GM10248 (cell line): ENCODE measurements at places on chromosomes 3 and 15.
A peak's percentile ranks its signal among the peaks of the same experiment; 100 is the strongest.

DNA sequence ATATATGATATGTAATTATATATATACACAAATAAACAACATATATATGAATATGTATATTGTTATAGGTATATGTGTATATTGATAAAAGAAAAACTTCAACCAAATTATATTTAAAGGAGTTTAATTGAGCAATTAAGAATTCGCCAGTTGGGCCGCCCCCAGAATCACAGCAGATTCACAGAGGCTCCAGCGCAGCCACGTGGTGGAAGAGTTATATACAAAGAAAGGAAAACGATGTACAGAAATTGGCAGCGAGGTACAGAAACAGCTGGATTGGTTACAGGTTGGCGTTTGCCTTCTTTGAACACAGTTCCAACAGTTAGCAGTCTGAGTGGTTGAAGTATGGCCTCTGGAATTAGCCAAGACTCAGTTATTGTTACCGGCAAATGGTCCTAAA lies 137.3 kb upstream of the SLC24A5 start:
- DNase-seq = no peak

DNA sequence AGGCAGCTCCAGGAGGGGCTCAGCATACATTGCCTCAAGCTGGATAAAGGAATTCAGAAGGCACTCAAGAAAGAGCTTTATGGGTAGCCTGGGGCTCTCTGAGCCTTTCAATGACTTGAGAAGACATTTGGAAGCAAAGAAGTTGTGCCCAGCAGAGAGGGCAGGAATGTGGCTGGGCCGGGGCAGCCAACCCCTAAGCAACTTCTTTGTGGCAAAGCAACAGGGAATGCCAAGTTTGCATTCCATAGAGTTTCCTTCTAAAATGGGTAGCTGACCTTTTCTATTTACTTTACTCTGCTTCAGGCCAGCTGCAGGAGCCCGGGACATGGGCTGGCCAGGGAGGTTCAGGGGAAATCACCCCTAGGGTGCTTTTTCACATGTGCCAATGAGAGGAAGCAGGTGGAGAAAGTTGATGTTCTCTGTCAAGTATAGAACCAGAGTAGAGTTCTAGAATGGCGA lies 45.6 kb downstream of the CCDC12 start:
- DNase-seq = no peak

GRCh38 chr3:42667096-42667522 lies 13.6 kb downstream of the ZBTB47 start:
- DNase-seq = no peak

GRCh38 chr3:134904241-134904771 lies 109.2 kb downstream of the EPHB1 start:
- peak; percentile 79 for DNase-seq

- no peak for DNase-seq
Observed at GRCh38 chr3:181715571-181716340, 4.0 kb downstream of the SOX2 start.

DNA sequence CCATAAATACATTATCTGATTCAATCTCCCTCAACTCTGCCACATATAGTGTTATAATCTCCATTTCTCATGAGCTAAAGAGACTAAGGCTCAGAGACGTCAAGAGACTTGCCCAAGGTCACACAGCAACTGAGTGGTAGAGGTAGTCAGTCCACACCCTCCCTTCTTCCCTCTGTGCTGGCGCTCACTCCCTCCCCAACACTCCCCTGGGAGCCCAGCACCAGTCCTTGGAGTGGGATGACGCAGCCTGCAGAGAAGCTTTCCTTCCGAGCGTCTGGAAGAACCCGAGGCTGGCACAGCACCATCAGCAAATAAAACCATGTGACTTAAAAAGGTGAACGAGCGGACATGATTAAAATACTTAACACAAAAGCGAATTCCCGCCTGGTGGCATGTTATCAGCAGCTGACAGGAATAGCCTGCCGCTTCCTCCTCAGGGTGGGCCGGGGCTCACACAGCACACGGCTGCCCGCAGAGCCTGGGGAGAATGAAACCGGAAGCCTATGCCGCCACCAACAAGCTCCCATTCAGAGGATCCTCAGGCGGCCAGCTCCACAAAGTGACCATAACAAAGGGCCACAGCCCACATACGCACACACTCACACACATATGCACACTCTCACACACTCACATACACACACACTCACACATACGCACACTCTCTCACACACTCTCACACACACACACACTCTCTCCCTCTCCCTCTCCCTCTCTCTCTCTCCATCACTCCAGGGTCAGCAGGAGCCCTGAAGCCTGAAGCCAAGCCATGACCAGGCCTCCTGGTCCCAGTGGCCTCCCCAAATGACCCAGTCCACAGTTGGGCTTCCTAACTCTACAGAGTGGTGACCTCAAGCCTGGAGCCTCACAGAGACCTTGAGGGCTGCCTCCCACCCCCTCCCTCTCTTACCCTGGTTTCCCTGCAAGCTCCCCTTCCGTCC lies 120.5 kb downstream of the XXYLT1 start:
- peak; percentile 48 for DNase-seq

GRCh38 chr3:60578936-60579335 lies 672.3 kb downstream of the FHIT start:
- no peak for DNase-seq

DNA sequence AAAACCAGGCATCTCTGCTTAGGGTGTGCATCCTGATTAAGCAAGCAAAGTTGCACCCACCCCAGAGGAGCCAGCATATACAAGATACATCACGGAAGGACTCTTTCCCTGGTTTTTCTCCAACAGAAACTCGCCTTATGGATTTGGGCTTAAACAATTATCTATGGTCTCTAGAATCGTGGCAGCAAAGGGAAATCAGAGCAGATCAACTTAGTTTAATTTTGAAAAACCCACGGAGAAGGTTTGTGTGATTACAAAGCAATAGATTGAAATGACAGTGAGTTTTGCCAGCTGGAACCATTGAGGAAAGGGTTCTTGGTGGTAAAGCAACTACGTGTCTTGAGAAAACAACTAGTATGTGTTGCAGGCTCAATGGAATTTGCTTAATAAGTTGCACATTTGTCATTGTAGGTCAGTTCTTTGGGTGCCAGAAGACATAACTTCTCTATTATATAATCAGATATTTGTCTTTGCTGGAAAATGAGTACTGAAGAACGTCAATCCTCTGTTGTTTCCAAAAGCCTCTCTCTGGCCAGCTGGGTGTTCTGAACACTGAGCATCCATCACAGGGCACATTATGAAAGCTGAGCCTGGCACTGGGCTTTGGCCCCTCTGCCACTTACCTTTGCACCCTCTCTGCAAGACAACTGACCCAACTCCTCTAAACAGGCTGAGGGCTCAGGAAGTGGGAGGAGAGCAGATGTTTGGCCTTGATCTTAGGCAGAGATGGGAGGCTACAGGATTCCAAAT lies 75.7 kb upstream of the FBN1 start:
- DNase-seq = no peak

- peak; percentile 82 for DNase-seq
Observed at GRCh38 chr3:196684548-196685407, 27.3 kb downstream of the CEP19 start.

GRCh38 chr3:171192176-171192854 lies 165.8 kb upstream of the SLC2A2 start:
- DNase-seq = no peak

GRCh38 chr15:26970712-26971210 lies at the start of gene GABRG3:
Gene GABRG3, plus strand, starts transcription at chr15:26971181.
- DNase-seq = no peak

- no peak for DNase-seq
Observed at GRCh38 chr3:96267577-96267976, 546.8 kb upstream of the EPHA6 start.

GRCh38 chr15:40330368-40330836 lies 6.9 kb downstream of the INAFM2 start:
- DNase-seq = no peak

GRCh38 chr15:57387564-57388076 lies 11.3 kb downstream of the CGNL1 start:
- no peak for DNase-seq

DNA sequence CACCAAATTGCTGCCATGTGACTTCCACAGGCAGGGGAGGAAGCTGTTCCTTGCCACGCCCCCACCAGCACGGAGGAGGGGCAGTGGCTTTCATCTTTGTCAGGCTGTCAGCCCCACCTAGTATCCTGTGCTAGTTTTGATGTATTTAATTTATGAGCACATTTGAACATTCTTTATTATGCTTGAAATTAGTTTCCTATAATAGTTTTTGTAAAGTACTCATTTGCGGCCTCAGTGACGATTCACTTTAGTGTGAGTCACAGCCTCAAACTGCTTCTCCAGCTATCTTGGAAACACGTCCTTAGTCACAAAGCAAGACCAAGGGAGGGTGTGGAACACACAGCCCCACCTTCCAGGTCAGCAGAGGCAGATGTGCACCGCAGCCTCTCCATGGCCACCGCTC lies 239.9 kb upstream of the ATP10A start:
- DNase-seq = no peak

GRCh38 chr15:85805420-85805819 lies 10.7 kb upstream of the KLHL25 start:
- no peak for DNase-seq

DNA sequence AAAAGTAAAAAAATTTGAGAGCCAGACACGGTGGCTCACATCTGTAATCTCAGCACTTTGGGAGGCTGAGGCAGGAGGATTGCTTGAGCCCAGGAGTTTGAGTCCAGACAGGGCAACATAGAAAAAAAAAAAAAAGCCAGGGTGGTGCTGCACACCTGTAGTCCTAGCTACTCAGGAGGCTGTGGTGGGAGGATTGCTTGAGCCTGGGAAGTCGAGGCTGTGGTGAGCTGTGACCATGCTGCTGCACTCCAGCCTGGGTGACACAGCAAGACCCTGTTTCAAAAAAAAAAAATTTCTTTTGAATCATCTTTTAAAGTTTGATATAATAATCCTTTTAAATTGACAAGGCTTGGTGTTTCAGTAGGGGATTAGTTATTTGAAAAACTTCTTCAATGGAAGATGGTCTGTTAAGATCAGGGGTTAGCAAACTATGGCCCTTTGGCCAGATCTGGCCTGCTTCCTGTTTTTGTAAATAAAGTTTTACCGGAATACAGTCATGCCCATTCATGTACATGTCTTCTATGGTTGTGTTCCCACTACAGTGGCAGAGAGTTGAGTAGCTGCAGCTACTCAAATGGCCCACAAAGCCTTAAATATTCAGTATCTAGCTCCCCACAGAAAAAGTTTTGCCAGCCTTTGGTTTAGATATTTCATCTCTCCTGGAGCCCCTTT lies 28.9 kb downstream of the CDAN1 start:
- no peak for DNase-seq

DNA sequence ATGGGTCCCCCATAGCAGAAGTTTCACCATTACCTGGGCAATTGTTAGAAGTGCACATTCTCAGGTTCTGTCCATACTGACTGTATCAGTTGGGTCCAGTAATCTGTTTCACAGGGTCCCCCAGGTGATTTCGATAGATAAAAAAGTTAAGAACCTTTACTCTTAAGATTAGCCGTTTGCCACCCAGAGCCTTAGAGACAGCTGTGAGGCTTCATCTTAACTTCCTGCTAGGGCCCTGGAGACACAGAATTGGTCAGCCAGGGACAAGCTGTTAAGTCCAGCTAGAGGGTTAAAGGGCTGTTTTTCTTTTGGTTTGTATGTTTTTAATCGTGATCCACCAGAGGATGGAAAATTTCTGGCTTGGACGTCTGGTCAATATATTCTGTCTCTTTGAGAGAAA lies 6.7 kb downstream of the FAM162A start:
- no peak for DNase-seq

DNA sequence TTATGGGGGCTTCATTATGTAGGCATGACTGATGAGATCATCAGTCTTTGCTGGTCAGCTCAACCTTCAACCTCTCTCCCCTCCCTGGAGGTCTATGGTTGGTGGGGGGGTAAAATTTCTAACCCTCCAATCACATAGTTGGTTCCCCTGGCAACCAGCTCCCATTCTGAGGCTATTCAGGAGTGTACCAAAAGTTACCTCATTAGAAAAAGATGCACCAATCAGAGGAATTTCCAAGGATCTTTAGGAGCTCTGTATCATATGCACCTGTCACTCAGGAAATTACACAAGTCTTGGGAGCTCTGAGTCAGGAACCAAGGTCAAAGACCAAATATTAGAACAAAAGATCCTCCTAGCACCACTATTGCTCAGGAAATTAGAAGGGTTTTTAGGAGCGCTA lies 21.4 kb upstream of the LEO1 start:
- no peak for DNase-seq

DNA sequence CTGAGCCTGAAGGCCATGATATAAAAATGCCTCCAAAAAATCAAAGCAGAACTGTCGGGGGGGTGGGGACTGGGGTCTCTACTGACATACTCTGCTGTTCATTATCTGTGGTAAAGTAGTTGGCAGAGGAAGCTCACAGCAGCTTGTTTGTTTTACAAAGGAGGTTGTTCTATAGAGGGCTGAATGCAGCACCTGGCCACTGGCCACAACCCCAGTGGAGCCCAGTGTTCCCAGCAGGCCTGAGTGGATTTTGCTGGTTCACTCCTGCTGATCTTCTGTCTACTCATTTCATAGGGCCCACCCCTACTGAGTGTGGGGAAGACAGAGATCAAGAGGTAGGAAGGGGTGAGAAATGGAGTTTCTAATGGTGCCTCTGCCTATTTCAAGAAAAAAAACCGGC lies 125.5 kb downstream of the DIPK2A start:
- no peak for DNase-seq

GRCh38 chr3:128193168-128193567 lies 39.9 kb downstream of the EEFSEC start:
- no peak for DNase-seq

GRCh38 chr3:119408243-119408950 lies 55.0 kb downstream of the TMEM39A start:
- no peak for DNase-seq

DNA sequence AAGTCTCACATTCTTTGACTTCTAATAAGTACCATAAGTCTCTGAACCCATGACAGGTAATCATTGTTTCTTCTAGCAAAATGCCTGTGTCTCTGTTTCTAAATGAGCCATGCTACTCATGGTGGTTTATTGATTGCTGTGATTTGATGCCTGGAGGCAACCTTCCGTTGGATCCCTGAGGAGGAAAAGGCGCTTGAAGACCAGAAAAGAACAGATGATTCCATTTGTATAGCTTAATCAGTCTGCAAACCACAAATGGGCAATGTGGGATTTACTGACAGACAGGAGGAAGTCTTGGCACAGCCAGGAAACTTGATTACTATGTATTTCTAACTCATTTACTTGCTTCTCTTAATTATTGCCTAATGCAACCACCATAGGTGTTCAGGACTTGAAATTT lies 103.1 kb upstream of the MRPL3 start:
- DNase-seq = no peak

DNA sequence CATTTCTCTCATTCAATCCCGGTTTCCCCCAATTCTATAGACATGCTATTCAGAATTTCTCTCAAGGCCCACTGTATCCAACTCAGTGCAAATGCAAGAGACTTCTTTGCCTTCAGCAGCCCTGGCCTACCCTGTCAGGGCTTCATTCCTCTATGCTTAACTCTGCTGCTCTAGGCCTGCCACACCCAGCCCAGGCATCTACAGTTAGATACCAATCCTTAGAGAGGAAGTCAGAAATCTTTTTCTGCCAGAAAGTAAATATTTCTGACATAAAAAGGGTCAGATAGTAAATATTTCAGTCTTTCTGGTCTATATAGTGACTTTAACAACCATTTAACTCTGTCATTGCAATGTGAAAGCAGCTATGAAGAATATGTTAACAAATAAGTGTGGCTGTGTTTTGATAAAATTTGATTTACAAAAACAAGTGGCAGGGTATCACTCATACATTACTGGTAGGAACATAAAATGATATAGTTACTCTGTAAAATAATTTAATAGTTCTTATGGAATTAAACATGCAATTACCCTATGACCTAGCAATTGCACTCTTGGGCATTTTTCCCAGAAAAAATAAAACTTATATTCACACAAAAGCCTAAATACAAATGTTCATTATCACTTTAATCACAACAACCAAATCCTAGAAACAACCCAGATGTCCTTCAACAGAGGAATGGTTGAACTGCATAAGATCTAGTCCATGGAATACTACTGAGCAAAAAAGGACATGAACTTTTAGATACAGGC lies 942.0 kb downstream of the SQOR start:
- no peak for DNase-seq
